ENCODE measurements at places on chromosomes 7 and 10.

DNA sequence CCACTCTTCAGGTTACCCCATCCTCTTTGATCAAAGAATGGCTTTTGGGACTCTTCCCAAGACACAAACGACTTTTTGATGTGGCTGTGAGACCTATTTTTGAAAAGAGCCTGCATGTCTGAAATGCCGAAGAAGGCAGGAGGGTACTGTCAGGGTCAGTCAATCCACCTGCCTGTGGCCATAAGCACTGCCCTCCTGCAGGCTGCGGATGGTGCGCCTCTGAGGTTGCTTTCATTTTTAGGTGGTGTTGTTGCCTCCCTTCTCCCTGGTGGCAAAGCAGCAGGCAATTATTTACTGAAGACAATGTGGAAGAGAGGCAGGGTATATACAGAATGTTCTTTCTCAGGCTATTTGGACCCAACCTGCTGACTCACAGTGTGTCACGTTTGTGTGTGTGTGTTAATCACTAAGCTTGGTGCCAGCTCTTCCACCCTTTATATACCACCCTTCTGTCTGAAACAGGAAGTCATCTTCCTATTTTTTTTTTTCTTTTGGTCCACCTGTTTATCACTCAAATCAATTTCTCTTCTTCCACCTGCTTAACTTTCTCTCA lies 1421.2 kb upstream of the CELF2 start:
- DNase-seq = no peak

GRCh38 chr7:50355817-50356178 lies 51.3 kb downstream of the IKZF1 start:
- DNase-seq = no peak

GRCh38 chr7:149093228-149093627 lies 2.7 kb upstream of the ZNF786 start:
- no peak for DNase-seq

DNA sequence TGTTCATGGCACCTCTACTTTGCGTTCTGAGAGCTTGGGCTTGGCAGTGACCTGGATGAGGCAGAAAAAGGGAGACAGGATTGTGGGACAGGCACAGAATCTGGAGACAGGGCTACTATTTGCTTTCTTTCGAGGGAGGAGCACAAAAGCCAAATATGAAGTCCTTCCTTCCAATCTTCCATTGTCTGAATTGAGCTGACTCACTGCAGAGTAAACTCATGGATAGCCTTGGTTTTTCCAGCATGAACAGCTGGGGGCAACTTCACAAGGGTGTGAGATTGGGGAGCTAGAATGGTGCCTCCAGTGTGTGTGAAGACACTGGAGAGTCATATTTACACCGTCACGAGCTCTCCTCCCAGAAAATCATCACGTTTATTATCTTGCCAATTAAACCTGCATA lies 55.6 kb upstream of the NRP1 start:
- no peak for DNase-seq

- no peak for DNase-seq
Measured at GRCh38 chr7:152551304-152552036, 115.7 kb upstream of the KMT2C start.

DNA sequence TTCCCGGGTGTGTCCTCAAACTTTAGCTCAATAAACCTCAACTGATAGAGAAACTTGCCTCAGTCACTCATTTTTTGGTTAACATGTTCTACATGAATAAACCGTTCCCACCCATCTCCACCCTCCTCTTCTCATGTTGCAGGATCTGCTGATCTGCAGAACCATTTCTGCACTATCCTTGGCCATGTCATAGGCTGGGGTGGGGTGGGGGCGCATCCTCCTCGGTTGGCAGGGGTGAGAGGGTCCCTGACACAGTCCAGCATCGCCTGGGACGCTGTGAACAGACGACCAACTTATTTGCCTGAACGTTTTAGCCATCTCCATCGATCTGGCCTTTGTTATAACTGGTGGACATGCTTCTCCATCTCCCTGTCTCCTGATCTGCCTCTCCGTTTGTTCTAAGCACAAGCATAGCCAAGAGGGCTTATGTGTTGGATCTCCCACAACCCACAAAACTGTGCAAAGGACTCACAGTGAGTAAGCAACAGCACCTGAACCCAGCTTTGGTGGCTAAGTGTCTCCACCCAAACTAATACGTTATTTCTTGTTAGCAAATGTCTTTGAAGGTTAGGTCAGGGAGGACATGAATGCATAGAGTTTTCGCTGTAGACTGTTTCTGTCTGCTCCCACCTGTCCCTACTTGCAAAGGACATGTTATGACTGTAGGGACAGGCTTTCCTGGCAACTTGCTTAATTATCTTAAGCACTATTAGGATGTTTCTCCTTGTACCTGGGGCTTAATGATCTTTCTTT lies 51.7 kb downstream of the PRKCQ start:
- DNase-seq = no peak

- DNase-seq = no peak
Measured at GRCh38 chr7:26160896-26161295, 8.9 kb downstream of the NFE2L3 start.

DNA sequence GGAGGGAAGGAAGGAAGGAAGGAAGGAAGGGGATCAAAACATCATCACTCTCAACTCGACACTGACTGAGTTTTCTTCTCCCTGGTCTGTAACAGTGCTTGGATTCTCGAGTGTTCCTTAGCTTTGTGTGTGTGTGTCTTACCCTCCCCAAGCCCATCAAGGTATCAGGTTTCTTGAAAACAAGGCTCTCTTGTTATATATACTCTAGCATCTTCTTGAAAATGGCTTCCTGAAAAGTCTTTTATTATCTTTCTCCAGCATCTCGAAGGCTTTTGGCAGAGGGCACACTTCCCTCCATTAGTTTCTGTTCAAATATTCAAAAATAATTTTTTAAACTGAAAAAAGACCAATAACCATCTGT lies 13.4 kb downstream of the SERPINE1 start:
- DNase-seq = no peak

GRCh38 chr10:91643700-91644099 lies 10.8 kb upstream of the PPP1R3C start:
- peak; percentile 1 for DNase-seq

DNA sequence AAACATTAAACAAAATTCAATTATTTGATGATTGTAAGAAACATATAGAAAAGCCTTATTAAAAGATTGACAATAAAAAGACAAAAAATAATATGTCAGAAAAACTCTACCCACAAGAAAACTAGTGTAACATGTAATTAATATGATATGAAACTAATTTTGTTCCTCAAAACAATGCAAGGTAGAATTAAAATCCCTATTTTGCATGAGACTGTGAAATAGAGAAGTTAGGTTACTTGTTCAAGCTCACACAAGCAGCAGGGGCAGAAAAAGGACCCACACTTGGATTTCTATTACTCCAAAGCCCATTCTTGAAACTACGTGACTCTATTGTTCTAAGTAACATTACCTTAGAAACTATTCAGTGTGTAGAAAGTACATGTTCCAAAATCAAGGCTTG lies 96.4 kb downstream of the KCNMA1 start:
- DNase-seq = no peak

GRCh38 chr10:18008986-18009385 lies 57.3 kb downstream of the SLC39A12 start:
- DNase-seq = no peak

- DNase-seq = peak; percentile 65
Measured at GRCh38 chr10:43396928-43397624, 11.9 kb downstream of the HNRNPF start.

DNA sequence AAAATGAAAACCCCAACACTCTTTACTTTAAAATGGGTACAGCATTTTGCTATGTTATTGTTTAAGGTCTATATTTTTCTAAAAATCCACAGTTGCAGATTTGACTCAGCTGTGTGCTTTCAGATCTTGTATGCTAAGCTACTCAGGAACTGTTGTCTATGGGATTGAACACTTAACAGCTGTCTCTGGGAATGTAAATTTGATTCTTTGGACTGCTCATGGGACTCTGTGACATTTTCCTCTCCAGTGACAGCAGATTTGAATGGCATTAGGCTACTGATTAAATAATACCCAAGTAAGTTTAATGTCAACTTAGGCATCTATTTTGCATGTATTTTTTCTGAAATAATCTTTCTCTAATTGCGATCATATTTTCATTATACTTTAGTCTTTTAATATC lies 1.7 kb upstream of the CD36 start:
- DNase-seq = peak; percentile 22

Data from NCI-H526 (cell line).